B cell (primary cell): ENCODE measurements at places on chromosomes 6 and 20.
A peak's percentile ranks its signal among the peaks of the same experiment; 100 is the strongest.

GRCh38 chr6:5028921-5029320 is 25.1 kb upstream of the RPP40 start:
- no peak for DNase-seq

DNA sequence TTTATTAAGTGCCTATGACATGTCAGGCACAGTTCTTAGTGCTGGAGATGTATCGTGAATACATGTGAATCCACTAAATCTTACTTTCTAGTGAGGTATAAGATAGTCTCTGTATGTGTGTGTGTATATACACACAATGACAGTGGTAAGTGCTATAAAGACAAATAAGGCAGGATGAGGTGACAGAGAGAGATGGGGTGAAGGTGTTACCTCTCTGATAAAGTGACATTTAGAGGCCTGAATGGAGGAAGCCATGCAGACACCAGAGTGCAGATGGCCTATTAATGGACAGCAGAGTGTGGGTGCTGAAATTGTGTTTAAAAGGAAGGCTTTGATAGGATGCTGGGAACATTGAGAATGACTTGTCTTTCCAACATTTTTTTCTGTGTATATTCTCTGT is 454.3 kb downstream of the CDC5L start:
- DNase-seq, result no peak

GRCh38 chr20:63846128-63846771 is 15.0 kb upstream of the ABHD16B start:
- DNase-seq, result peak; percentile 30

DNA sequence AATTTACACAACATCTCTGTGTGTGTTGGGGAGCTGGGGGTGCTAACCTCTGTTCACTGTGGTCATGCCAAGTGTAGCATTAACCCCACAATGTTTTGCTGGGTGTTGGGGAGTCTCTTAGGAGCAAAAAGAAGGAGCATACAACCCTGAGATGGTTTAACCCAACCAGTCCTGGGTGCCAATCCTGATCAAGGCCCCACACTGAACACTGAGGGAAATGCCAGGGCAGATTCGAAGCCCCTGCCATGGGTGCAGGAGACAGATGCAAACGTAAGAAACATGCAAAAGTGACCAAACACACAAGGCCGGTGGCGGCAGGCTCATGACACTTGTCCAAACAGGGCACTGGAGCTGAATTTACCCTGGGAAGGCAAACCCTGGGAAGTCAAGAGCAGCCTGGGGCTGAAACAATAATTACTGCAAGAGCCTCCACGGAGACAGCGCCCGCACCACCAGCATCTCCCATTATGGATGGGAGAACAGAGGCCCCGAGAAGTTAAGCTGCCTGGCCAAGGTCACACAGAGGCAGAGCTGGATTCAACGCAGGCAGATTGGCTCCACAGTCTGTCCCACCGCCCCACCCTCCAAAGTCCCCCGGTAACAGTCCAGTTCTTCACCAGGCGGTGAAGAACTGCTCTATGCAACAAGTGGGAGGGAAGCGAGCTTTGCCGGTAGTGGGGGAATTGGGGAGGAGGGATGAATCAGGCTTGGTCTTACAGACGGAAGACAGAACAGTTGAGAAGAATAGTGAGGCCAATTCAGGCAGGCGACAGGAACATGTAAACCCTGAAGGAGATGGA is 8.5 kb downstream of the ACSS1 start:
- DNase-seq, result no peak

DNA sequence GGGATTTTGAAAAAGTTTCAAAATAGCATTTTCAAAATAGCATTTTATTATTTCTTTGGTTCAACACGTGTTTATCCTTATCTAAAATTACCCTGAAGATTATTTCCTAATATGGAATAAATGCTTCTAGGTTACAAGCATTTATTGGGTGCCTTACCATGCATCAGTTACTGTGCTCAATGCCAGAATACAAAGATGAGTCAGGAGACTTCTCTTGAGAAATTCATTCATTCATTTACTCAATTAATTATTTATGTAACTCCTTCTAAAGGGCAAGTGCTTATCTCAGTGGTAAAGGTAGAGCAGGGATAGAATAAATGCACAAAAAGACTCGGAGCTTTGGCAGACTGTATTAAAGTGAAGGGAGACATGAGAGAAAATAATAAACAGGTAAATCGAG is 150.1 kb upstream of the PDE7B start:
- no peak for DNase-seq

GRCh38 chr6:85637579-85637978 is 5.1 kb downstream of the SYNCRIP start:
- no peak for DNase-seq

GRCh38 chr20:31901615-31902014 is 31.2 kb downstream of the TTLL9 start:
- no peak for DNase-seq

GRCh38 chr6:148494226-148494625 is 151.6 kb downstream of the SASH1 start:
- no peak for DNase-seq

- no peak for DNase-seq
These were observed 441.5 kb upstream of the CDH4 start for GRCh38 chr20:60810561-60810960.

GRCh38 chr6:170344631-170345576 is 38.3 kb downstream of the FAM120B start:
- no peak for DNase-seq

- DNase-seq, result peak; percentile 9
These were observed 7.8 kb downstream of the ADTRP start for GRCh38 chr6:11770546-11771466.

DNA sequence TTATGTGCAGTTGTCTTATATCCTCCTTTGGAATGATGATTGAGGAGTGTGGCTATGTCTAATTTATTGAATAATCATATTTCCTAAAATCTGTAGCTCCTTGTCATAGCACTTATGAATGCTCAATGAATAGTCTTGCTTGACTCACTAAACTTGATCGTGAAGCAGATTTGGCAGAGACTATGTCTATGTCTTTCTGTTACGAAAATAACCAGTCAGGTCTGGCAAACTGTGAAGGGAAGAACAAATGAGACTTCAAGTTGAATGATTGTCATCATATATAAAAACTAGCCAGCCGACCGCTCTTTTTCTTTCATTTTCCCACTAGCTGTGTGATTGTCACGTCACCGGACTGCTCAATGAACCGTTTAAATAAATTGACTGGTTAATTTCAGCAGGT is 1303.9 kb upstream of the GJE1 start:
- DNase-seq, result no peak

GRCh38 chr6:91730710-91731109 is 1143.8 kb upstream of the MAP3K7 start:
- no peak for DNase-seq

DNA sequence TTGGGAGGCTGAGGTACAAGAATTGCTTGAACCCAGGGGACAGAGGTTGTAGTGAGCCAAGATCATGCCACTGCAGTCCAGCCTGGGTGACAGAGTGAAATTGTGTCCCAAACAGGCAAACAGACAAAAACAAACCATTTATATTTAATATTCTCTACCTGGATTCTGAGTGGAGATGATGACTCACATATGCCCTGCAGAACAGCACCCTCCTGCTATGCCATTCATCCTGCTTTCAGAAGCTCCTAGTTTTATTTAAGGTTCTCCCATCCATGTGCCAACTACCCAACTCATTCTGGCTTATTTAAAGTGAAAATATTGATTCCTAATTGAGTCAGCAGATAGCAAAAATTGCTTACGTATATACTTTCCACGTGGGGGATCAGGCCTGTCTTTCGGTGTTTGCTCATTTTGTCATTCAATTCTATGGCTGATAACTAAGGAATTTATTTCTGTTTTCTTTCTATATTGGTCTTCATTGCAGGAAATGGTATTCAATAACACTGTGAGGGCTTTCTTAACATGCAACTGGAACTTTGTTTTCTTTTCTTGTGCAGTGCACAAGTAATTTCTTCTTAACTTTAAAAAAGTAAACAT is 459.1 kb upstream of the JAG1 start:
- DNase-seq, result no peak

DNA sequence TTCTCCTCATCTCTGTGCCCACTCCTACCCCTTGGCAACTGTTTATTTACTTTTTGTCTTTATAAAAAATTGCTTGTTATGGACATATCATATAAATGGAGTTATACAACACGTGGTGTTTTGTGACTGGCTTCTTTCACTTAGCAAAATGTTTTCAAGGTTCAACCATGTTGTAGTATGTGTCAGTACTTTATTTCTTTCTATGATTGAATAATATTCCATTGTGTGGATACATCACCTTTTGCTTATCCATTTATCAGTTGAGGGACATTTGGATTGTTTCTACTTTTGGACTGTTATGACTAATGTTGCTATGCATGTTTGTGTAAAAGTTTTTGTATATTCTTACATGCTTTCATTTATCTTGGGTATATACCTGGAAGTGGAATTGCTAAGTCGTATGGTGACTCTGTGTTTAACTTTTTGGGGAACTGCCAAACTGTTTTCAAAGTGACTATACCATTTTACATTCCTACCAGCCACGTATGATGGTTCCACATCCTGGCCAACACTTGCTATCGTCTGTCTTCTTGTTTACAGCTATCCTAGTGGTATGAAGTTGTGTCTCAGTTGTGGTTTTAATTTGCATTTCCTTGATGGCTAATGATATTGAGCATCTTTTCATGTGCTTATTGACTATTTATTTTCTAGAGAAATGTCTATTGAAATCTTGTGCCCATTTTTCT is 84.4 kb downstream of the SLX4IP start:
- no peak for DNase-seq

DNA sequence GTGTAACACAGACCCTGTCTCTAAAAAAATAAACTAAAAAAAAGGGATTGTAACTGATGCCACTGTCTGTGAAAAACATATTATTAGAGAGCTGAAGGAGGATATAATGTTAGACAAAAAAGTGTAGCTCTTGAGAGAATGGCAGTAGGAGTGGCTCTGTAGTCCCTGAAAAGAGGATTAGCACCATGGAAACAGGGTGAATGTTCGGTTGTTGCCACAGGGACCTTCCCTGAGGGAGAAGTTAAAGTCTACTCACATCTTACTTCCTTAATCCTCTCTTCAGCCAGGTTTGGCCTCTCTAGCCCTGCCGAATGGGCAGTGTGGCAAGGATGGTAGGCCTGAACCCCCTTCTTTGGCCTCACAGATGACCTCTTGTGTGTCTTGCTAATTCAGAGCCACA is 12.1 kb downstream of the SCAND1 start:
- no peak for DNase-seq

- DNase-seq, result no peak
These were observed 68.7 kb upstream of the RNF24 start for GRCh38 chr20:4084096-4084495.

DNA sequence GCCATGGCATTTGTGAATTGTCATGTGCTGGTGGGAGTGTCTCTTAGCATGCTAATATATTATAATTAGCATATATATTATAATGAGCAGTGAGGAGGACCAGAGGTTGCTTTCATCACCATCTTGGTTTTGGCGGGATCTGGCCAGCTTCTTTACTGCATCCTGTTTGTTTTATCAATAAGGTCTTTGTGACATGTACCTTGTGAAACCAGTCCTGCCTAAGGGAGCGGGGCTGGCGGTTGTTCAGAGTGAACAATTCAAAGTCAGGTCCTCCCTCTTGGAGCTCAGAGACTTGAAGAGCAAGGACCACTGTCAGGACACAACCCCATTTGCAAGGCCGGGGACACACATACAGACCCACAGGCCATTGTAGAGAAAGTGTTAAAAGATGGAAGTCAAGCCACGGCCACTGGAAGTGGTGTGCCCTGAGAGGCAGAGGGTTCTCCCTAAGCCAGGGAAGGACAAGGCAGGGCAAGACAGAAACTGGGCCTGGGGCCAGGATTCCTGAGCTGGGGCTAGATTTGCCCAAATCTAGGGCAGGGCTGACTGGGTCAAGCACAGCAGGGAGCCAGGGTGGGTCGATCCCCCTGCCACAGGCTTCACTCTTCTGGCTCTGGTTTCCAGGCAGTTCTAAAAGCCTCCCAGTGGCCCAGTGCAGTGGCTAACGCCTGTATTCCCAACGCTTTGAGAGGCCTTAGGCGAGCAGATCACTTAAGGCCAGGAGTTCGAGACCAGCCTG is 14.2 kb downstream of the SLC52A3 start:
- no peak for DNase-seq

DNA sequence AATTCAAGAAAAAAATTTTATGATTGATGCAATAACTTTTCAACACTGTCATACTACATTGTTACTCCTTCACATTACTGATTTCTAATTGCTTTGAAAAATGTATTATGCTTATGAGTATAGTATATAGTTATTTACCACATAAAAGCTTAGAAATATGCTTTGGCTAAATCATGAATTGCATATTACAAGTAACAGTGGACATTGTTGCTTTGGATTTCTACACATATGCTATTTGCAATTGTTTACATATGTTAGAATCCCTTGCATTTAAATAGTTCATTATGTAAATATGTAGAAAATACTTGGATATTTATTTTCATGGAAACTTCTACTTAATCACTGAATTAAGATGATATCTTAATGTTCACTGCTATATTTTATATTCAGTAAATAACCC is 577.5 kb downstream of the QKI start:
- no peak for DNase-seq

GRCh38 chr20:43155366-43156100 is 34.2 kb downstream of the PTPRT start:
- DNase-seq, result no peak

GRCh38 chr20:58557733-58558342 is 42.6 kb upstream of the APCDD1L start:
- no peak for DNase-seq

DNA sequence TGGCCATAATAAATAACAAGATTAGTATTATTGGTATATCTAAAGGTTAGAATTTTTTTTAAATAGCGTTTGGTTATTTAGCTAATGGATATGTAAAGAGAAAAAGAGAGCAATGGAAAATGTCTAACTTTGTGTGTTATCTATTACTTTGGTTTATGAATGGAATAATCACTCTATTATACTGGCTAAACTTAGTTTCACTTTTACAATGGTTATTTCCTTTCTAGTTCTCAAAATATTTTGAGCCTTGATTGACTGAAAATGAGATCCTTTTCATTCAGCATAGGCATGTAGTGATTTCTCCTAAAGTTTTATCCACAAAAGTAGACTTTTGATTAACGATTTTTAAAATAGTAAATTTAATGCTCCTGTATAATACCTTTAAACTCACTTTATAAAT is 51.6 kb upstream of the MLIP start:
- DNase-seq, result no peak

GRCh38 chr6:101747716-101748115 is 354.2 kb downstream of the GRIK2 start:
- DNase-seq, result no peak

DNA sequence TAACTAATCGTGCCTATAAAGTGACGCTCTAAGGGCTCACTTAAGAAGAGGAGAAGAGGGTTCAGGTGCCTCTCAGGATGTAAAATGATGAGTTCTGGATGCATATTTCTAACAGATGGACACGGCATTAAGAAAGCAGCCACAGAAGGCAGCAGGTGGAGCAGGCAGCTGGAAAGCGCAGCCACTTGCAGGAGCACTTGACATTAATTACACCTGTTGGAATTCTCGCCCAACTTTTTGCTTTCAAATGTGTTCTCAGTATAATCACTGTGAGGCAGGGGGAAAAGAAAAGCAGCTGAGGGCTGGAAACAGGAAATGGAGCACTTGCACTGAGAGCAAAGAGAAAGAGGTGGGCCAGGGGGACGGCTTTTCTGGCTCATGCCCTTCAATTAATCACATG is 164.2 kb downstream of the NKAIN2 start:
- DNase-seq, result no peak
